Stimulated activated naive CD8-positive, alpha-beta T cell treated with anti-CD3 and anti-CD28 coated beads, Interleukin-15, amount 100 ng/mL, for 72 hours (primary cell): ENCODE measurements at places on chromosomes 5 and 9.
A peak's percentile ranks its signal among the peaks of the same experiment; 100 is the strongest.

- DNase-seq: no peak
Measured at GRCh38 chr9:117511852-117512481, 97.1 kb upstream of the ASTN2 start.

DNA sequence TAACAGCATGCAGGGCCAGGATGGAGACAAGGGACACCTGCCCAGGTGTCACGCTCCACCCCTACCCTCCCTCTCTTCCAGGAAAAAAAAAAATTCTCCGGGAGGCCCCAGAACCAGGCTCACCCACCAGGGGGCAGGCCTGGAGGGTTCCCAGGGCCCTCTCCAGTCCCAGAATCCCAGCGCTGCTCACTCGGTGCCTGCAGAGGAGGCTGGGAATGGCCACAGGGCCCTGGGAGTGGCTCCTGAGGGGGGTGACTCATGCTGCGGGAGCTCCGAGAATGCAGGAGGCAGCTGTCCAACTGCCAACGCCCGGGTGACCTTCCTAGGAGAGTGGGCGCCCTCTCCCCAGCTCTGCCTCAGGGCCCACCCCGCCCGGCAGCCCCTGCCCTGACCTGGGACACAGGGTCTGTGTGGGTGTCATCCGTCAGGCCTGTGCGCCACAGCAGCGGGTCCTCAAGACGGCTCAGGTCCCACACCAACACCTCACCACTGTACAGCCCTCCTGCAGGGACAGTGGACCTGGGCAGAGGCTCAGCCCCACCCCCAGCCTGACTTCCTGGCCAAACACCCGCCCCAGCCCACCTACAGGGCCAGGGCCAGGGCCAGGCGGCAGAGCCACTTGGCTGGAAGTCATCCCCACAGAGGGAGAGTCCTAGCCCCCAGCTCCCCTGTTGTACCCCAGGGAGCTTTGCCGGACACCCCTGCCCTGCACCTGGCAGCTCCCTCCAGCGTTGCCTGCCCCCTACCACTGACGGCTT lies 21.2 kb downstream of the DYNC2I2 start:
- DNase-seq: no peak

DNA sequence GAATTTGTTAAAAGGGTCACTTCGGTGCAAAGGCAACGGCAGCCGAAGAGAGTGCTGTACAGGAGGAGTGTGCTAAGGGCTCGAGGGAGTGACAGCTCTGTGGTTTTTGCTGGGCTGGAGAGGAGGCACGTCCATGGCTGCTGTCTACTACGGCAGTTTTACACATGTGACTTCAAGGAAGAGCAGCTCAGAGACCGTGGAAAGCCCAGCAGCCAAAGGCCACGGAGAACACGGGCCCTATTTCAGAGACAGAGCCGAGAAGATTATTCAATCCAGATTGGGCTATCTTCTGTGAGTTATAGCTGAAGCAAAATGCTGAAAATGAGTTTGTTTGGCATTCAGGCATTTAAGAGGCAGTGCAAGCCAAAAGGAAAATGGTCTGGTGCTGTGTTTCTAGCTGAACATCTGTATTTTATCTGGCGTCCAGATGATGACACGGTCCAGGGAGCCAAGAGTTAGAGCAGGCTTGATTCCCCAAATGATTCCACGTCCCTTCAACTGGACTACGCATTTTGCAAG lies 96.4 kb downstream of the RFK start:
- DNase-seq: no peak

- DNase-seq: no peak
Measured at GRCh38 chr9:92308893-92309292, 15.4 kb upstream of the IARS1 start.

GRCh38 chr5:159878988-159879471 lies 37.3 kb upstream of the ADRA1B start:
- DNase-seq: no peak

GRCh38 chr5:102959055-102959454 lies 160.9 kb downstream of the GIN1 start:
- DNase-seq: no peak

GRCh38 chr9:120265791-120266190 lies 314.2 kb downstream of the CDK5RAP2 start:
- no peak for DNase-seq

- no peak for DNase-seq
Measured at GRCh38 chr5:43000914-43001313, 39.2 kb downstream of the ANXA2R start.

- no peak for DNase-seq
Measured at GRCh38 chr5:31502506-31502905, 29.4 kb downstream of the DROSHA start.

GRCh38 chr9:21598749-21599148 lies 116.6 kb upstream of the IFNE start:
- no peak for DNase-seq

DNA sequence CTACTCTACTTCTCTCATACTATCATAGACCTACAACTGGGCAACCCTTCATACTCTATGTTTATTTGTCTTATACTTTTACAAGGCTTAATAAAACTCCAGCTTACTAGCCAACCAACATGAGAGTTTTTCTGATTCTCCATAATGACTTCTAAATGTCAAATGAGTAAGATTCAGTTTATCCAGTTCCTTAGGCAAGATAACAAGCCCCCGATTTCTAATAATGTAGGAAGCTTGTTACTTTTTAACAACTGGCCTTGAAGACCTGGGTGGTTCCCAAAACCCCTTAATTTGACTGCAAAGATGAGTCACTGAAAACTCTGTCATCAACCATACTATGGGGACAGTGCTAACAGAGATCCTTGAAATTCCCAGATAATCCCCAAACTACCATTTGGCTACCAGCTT lies 294.6 kb upstream of the ACTBL2 start:
- no peak for DNase-seq

DNA sequence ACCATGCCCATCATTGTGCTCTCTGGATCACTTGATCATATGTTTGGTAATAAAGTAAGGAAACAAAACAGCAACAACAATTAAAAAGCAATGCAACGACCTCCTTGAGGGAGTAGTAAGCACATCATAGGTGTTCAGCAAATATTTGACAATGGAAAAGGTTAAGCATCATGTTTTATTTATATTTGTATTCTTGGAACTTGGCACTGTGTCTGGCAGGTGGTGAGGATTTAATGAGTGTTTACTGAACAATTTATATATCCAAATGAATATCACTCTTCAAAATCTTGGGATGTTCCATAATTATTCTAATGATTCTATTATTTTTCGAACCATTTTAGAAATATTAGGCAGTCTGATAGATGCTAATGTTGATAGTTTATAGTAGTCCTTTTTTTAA lies 6.2 kb downstream of the PIP5K1B start:
- DNase-seq: no peak

DNA sequence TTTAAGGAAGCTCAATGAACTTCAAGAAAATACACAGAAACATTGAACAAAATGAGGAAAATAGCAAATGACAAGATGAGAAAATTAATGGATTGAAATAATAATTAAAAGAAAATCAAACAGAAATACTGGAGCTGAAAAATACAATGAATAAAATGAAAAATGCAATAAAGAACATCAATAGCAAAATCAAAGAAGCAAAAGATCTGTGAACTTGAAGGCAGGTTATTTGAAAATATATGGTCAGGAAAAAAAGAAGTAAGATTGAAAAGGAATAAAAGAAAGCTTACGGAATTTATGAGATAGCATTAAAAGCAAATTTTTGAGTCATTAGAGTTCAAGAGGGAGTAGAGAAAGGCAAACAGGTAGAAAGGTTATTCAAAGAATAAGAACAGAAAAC lies 42.4 kb downstream of the CERT1 start:
- DNase-seq: no peak

- no peak for DNase-seq
Measured at GRCh38 chr9:75990156-75990555, 99.7 kb downstream of the PCSK5 start.

DNA sequence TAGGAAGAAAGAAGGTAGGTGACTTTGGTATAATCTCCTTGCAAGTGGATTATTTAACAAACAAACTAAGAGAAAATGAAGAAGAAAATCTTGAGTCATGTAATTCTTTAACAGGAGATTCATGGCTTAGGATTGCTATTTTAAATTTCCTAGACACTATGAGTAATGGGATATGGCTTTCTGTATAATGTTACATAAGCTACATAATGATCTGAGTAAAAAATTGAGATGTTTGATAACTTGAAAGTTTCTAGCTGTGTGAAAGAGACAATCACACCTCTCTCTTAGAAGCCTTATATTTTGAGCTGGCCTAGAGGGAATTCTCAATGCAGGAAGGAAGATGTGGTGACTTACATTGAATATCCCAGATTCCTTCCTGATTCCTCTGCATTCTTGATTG lies 92.5 kb downstream of the CDH9 start:
- no peak for DNase-seq

DNA sequence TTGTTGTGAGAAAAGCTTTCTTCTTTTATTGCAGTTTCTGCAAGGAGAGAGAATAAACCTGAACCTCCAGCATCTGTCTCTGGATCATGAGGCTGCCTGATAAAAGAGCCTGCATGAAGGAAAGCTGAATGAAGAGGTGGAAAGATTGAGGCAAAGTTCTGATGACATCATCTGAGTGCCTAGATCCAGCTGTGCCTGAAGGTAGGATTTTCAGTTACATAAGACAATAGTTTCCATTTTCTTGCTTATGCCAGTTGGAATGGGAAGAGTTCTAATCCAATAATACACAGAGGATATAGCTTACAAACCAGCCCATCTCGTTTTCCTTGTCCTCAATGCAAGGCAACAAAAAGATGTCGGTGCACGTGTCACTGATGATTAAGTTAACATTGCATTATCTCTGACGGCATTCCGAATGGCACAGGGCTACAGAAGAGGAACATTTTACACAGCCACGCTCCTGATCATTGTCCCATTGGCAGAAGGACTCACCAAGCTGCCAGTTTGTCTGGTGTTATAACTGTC lies 105.5 kb upstream of the ERCC6L2 start:
- no peak for DNase-seq

GRCh38 chr5:25160891-25161290 lies 516.1 kb upstream of the CDH10 start:
- DNase-seq: no peak

- peak; percentile 58 for DNase-seq
Measured at GRCh38 chr5:172443441-172444109, 10.8 kb downstream of the SH3PXD2B start.

DNA sequence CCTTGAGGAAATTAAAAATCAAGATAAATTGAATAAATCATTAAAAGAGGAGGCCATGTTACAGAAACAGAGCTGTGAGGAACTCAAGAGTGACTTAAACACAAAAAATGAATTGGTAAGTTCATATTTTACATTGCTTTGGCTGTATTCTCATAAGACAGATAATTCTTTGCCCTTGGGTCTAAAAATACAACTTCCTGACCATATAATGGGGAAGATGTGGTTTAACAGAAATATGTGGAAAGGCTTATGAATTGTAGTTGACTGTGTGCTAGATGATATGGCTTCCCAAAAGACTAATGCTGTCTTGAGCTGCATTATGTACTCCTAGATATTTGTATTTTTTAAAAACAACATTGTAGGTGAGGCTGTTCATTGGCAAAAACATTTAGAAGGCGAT lies 33.1 kb downstream of the CNTRL start:
- DNase-seq: no peak

GRCh38 chr5:178381921-178382695 lies 149.5 kb upstream of the PHYKPL start:
- no peak for DNase-seq
